ENCODE measurements at places on chromosomes 4 and X. TPM values are rescaled to one million over a fixed set of nuclear protein-coding genes. Genes with fewer than 3 reads are reported as not detected.

GRCh38 chr4:86033171-86033570 is 326.7 kb downstream of the MAPK10 start:
- peak; percentile 70 for DNase-seq

DNA sequence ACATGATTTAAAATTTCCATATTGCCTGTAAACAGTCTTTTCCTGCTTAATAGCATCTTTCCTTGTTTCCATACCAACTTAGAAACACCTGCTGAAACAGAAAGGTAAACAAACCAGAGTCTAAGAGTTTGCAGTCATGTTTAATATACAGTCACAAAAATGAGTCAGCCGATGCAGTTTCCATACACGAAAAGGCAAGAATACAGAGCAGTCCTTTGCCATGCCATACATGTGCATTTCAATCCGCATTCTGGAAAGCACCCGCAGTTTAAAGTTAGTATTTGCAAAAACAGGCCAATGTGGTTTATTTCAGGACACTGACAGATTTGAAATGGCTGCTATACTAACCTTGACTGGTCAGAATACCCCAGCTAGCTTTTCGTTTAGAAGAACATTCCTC is 32.1 kb downstream of the ASB5 start:
- no peak for DNase-seq

DNA sequence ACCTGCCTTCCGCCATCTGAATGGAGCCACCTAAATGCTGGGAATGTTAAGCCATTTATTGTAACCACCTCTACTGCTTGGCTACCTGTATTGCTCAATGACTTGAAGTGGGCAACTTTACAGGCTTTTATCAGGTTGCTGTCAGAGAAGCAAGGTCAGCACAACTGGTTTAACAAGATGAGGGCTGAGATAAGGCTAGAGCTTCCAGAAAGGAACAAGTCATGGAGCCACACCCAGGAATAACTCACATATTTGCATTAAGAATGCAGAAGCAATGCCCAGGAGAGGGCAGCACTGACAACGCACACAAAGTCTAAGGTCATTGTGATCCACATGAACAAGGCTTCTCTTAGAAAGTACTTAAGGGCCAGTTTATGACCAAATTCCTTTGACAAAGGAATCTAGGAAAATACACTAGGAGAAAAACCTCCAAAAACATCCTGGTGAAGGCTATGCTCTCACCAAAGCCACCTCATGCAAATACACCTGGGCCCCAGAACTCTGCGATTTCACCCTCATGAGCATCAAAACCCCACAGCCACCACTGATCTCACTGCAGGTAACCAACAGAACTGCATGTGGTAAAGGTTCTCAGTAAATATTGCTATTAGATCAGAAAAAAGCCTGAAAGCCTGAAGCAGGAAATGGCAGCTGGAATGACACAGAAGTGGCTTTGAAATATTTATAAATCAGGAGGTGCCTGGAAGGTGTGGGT is 15.0 kb upstream of the STS start:
- peak; percentile 56 for DNase-seq

- no peak for DNase-seq
Measured at GRCh38 chr4:174604198-174604597, 81.9 kb upstream of the HPGD start.

GRCh38 chrX:37896511-37896890 is 49.1 kb upstream of the DYNLT3 start:
- no peak for DNase-seq

DNA sequence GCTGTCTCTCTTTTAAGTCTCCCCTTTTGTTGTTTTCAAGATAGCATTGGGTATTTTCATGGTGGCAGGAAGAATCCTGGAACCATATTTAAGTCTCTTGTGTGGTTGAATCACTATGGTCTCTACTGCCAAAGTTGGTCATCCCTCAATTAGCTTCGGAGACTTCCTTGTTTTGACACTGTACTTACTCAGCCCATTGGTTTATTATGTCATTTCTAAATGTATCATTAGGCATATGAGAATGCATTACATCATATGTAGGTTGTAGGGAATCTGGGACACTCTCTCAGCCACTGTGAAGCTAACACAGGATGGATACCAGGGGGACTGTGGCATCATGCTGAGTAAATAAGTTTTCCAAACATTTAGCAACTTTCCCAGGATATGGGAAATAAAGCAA is 211.8 kb downstream of the DTHD1 start:
- no peak for DNase-seq

The RASGEF1B gene
- total RNA-seq = 10.6 TPM

GRCh38 chrX:145475725-145476124 is 228.4 kb downstream of the SPANXN1 start:
- no peak for DNase-seq

The PLAC1 gene
- not detected for total RNA-seq

The GK2 gene
- total RNA-seq = not detected

The PCYT1B gene
- 9.4 TPM for total RNA-seq

- DNase-seq = no peak
Measured at GRCh38 chr4:20037745-20038144, 214.0 kb upstream of the SLIT2 start.

DNA sequence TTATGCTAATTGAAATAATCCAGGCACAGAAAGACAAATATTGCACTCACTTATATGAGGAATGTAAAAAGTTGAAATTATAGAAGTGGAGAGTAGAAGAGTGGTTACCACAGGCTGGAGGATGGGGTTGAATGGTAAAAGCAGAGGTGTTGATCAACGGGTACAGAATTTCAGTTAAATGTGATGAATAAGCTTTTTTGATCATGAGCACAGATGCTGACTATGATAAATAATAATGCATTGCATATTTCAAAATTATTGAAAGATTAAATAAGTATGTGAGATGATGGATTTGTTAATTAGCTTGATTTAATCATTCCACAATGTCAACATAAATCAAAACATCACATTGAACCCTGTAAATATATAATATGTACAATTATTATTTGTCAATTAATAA is 213.1 kb downstream of the DCAF12L2 start:
- no peak for DNase-seq

- DNase-seq = no peak
Measured at GRCh38 chr4:30875658-30876269, 155.6 kb downstream of the PCDH7 start.

GRCh38 chr4:179415037-179415846 is 1973.0 kb upstream of the AGA start:
- DNase-seq = no peak

DNA sequence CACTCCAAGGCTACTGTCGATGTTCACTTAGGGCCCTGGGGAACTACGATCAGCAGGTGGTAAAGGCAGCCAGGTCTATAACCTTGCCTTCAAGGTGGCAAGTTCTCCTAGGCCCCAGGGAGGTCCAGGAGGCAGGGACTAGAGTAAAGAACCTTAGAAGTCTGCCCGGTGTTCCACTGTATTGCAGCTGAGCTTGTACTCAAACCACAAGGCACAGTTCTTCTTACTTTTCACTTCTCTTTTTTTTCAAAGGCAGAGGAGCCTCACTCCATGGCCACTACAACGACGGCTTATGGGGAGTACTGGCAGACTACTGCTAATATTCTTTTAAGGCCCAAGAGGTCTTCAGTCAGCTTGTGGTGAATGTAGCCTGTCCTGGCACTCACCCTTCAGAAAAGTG is 78.8 kb upstream of the GPR174 start:
- no peak for DNase-seq

Measured in right cardiac atrium (tissue), 5 donors.